ENCODE measurements at places on chromosomes 12 and 14.

- H3K36me3 ChIP-seq: no peaks in the 10 kb centered on the region
- no peak overlapping the region for H3K27ac ChIP-seq
- no peak overlapping the region for H3K4me3 ChIP-seq
- H3K27me3 ChIP-seq: no peaks in the 10 kb centered on the region
- no peaks in the 10 kb centered on the region for H3K4me1 ChIP-seq
Observed at GRCh38 chr12:117718141-117718540, 250.6 kb downstream of the KSR2 start.

DNA sequence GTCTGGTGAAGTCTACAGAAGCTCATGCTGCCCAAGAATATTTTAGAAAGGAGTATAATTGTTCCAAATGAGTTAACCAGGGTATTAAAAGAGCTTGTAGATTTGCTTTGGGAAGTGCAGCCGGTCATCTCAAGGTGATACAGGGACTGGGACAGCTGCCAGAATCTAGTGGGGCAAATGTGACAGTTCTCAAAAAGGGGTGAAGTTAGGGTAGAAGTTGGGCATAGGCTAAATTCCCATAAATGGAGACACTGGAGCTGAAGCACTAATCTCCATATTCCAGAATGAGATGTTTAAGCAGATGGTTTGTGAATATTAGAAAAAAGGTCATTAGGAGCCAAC, 94.7 kb downstream of the ANO6 start:
- peaks cover 35% of the 10 kb centered on the region for H3K4me1 ChIP-seq
- H3K36me3 ChIP-seq: peaks cover 25% of the 10 kb centered on the region

- H3K4me1 ChIP-seq: no peaks in the 10 kb centered on the region
- DNase-seq: no peak
- no peak overlapping the region for H3K4me3 ChIP-seq
- no peak overlapping the region for H3K27ac ChIP-seq
- no peaks in the 10 kb centered on the region for H3K36me3 ChIP-seq
- no peaks in the 10 kb centered on the region for H3K27me3 ChIP-seq
Observed at GRCh38 chr14:51681411-51681810, 29.7 kb downstream of the FRMD6 start.

- DNase-seq: no peak
- H3K4me1 ChIP-seq: no peaks in the 10 kb centered on the region
- H3K27ac ChIP-seq: no peak overlapping the region
- H3K27me3 ChIP-seq: no peaks in the 10 kb centered on the region
- no peaks in the 10 kb centered on the region for H3K36me3 ChIP-seq
- H3K4me3 ChIP-seq: no peak overlapping the region
Observed at GRCh38 chr12:90816353-90817089, 138.5 kb downstream of the CCER1 start.

- no peaks in the 10 kb centered on the region for H3K36me3 ChIP-seq
- peaks cover 32% of the 10 kb centered on the region for H3K27me3 ChIP-seq
- H3K4me1 ChIP-seq: no peaks in the 10 kb centered on the region
Observed at GRCh38 chr12:111076611-111077451, 156.5 kb upstream of the MYL2 start.

GRCh38 chr12:124635316-124635715, 67.9 kb upstream of the NCOR2 start:
- H3K4me1 ChIP-seq: peaks cover 42% of the 10 kb centered on the region
- H3K36me3 ChIP-seq: no peaks in the 10 kb centered on the region
- DNase-seq: no peak

DNA sequence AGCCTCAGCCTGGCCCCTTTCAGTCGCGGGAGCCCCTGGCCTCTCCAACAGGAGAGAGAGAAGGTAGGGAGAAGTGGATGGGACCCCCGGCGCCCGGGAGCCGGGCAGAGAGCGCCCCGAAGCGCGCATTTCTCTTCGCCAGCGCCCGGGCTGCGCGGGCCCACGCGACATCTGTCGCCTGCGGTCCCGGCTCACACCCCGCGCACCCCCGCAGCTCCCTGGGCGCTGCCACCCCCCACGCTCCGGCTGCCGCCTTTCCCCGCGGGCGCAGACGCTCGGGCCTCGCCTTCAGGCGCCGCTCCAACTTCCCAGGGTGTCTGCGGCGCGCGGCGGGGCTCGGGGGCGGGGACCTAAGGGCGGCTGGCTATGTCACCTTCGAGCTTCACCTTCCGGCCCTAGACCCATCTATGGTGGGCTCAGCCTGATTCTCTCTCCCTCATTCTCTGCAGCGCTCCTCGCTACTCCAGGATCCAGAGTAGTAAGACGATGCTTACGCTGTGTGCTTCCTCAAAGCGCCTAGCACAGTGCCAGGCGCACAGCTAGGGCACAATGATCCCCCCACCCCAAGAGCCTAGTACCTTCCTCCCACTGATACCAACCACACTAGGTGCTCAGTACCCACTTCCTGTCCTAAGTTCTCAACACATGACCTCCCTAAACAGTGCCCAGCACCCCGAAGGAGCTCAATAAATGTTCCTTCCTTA, 1.6 kb downstream of the HRK start:
- no peaks in the 10 kb centered on the region for H3K36me3 ChIP-seq
- H3K4me1 ChIP-seq: peaks cover 38% of the 10 kb centered on the region
- peaks cover 87% of the 10 kb centered on the region for H3K27me3 ChIP-seq
- peak overlapping the region; percentile 44 for H3K4me3 ChIP-seq
- DNase-seq: no peak

DNA sequence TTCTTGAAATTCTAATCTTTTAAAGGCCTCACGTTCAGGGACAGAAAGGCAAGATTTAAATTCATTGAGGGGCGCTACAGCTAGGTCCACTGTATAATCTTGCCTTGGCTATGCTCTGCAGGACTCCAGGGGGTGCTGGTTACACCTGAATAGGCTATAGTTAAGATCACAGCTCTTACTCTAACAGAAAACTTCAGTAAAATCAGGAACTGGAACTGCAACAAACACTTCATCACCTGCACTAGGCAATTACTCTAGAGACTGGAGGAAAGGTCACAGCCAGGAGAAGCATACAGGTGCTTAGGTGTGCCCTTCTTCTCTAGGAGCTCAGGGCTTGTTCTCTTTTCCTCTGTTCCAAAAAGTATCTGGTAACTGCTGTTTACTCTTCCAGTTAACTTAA, 20.9 kb downstream of the SLCO1C1 start:
- H3K27ac ChIP-seq: no peak overlapping the region
- H3K4me1 ChIP-seq: no peaks in the 10 kb centered on the region
- no peak overlapping the region for H3K4me3 ChIP-seq

- peaks cover 35% of the 10 kb centered on the region for H3K4me1 ChIP-seq
- no peak overlapping the region for H3K27ac ChIP-seq
Observed at GRCh38 chr14:36583242-36583892, 953 bp upstream of the NKX2-8 start.

DNA sequence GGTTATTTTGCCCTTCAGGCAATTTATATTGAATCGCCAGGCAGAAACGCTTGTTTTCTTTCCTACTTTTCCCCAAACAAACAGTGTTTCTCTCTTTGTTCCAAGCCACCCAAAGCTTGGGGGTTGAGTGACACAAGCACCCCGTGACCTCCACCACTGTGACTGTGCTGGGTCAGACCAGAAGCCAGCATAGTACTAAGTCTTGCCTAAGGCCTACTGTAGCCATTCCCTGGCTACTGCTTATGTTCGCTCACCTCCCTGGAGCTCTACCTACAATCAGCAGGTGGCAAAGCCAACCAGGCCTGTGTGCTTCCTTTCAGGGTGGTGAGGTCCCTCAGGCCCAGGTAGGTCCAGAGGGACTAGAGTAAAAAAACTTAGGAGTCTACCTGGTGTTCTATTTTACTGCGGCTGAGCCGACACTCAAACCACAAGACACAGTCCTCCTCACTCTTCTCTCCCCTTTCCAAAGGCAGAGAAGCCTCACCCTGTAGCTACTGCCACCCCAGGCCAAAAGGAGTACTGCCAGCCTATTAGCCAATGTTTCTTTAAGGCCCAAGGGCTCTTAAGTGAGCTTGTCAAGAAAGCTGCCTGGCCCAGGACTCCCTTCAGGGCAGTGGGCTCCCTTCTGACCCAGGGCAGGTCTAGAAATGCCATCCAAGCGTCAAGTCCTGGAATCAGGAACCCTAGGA, 411.8 kb upstream of the MIS18BP1 start:
- no peak overlapping the region for H3K27ac ChIP-seq
- H3K4me1 ChIP-seq: no peaks in the 10 kb centered on the region
- no peak for DNase-seq

DNA sequence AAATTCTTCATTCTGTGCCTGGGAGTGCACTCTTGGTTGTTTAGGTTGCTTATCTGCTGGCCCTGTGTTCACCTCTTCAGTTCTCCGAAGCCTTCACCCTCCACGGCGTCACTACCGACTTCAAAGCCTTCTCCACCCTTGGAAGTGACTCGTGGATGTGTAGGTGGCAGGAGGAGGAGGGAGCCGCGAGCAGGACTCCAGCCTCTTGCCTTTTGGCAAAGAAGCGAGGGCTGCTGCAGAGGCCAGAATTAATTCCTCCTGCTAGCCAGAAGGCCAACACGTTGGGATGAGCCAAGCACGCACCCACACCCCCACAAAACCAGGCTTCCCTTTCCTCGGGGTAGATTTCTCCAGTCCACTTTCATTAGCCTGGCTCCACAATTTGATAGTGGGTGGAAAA, 86.5 kb downstream of the TBX5 start:
- no peaks in the 10 kb centered on the region for H3K36me3 ChIP-seq
- no peak overlapping the region for H3K27ac ChIP-seq
- peak; percentile 10 for DNase-seq
- no peaks in the 10 kb centered on the region for H3K27me3 ChIP-seq
- H3K4me3 ChIP-seq: no peak overlapping the region

DNA sequence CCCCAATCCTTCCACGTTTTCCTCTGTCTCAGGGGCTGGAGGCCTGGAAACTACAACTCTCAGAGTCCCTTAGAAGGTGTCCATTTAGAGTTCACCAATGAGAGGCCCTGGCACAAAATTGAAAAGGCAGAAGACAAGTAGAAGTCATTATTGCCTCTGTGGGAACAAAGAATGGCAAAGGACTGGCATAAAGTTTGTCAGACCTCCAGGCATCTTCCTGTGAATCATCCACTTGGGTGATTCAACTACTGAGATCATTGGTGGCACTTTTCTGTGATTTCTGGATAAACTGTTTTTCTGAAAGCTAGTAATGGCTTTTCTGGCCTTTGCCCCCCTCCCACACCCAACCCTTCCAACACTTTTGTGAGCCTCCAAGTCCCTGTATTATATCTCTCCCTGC, 42.6 kb upstream of the C12orf42 start:
- no peak overlapping the region for H3K27ac ChIP-seq
- H3K4me3 ChIP-seq: no peak overlapping the region
- H3K36me3 ChIP-seq: no peaks in the 10 kb centered on the region
- H3K4me1 ChIP-seq: no peaks in the 10 kb centered on the region

GRCh38 chr14:76755610-76756370, 5.5 kb upstream of the VASH1 start:
- H3K27ac ChIP-seq: no peak overlapping the region
- H3K4me1 ChIP-seq: peaks cover 6% of the 10 kb centered on the region
- H3K27me3 ChIP-seq: no peaks in the 10 kb centered on the region
- DNase-seq: no peak
- no peak overlapping the region for H3K4me3 ChIP-seq

- H3K4me3 ChIP-seq: no peak overlapping the region
- DNase-seq: no peak
- no peaks in the 10 kb centered on the region for H3K36me3 ChIP-seq
- no peaks in the 10 kb centered on the region for H3K27me3 ChIP-seq
Observed at GRCh38 chr14:32256576-32256975, 53.5 kb upstream of the RNU6-8 start.

GRCh38 chr14:87643005-87643404, 350.0 kb downstream of the GALC start:
- H3K4me1 ChIP-seq: no peaks in the 10 kb centered on the region
- H3K27me3 ChIP-seq: no peaks in the 10 kb centered on the region
- H3K4me3 ChIP-seq: no peak overlapping the region
- no peaks in the 10 kb centered on the region for H3K36me3 ChIP-seq

DNA sequence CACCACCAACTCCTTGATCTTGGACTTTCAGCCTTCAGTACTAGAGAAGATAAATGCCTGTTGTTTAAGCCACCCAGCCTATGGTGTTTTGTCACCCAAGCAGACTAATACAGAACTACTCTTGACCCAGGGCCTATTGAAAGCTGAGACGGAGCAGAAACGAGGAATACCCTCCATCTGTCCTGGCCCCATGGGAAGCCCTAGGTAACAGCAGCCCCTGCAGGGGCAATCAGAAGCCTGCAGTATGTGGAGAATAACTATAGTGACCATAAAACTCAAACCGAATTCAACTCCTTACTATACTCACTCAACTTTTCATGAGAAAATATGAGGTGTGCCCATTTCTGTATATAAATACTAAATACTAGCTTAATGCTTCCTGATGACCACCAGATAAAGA, 307.4 kb downstream of the NUAK1 start:
- H3K27ac ChIP-seq: no peak overlapping the region
- no peaks in the 10 kb centered on the region for H3K4me1 ChIP-seq
- no peaks in the 10 kb centered on the region for H3K36me3 ChIP-seq
- no peaks in the 10 kb centered on the region for H3K27me3 ChIP-seq

DNA sequence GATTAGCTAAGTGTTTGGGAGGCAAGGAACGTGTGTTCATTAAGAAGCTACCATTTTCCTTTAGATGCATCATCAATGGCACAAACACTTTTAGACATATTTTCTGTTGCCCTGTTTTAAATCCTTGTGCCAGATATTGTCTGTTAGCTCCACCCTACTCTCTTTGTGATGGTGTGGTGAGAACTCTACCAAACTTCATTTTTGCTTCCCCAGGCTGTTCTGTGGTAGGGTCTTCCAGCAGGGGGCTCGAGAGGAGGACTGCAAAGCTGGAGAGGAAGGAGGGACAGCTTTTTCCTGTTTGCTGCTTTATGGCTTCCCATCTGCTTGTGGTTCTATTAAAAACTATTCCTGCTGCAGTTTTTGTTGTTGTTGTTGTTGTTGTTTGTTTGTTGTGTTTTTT, 23.8 kb upstream of the STRAP start:
- DNase-seq: no peak
- H3K4me1 ChIP-seq: no peaks in the 10 kb centered on the region
- no peak overlapping the region for H3K27ac ChIP-seq

Data from heart right ventricle (tissue), 16 donors.